ENCODE measurements at places on chromosomes 1 and 21.

DNA sequence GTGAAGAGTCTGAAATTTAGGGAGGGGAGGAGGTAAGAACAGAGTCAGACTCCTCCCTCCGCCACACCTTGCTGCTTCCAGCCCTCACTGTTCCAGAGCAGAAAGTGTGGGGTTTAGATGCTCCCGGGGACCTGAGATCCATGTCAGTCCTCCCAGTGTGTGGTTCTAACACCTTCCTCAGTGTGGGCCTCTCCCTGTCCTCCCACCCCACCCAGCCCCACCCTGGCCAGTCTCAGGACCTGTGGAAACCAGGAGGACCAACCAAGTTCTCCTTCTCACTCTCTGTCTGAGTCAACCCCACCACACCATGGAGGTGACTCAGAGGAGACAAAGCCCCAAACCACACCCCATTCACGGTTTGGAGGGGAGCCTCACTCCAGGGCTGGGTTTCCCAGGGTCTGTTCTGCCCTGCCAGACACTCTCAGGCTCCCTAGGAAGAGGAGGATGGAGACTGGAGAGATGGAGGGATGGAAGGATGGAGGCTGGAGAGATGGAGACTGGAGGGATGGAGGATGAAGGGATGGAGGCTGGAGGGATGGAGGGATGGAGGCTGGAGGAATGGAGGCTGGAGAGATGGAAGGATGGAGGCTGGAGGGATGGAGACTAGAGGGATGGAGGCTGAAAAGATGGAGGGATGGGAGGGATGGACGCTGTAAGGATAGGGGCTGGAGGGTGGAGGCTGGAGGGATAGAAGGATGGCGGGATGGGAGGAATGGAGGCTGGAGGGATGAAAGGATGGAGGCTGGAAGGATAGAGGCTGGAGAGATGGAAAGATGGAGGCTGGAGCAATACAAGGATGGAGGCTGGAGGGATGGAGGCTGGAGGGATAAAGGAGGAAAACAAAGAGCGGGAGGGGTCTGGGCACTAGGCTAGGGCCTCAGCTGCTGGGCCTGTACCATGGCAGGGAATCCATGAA, 100.9 kb upstream of the RUNX3 start:
- no peak for DNase-seq

DNA sequence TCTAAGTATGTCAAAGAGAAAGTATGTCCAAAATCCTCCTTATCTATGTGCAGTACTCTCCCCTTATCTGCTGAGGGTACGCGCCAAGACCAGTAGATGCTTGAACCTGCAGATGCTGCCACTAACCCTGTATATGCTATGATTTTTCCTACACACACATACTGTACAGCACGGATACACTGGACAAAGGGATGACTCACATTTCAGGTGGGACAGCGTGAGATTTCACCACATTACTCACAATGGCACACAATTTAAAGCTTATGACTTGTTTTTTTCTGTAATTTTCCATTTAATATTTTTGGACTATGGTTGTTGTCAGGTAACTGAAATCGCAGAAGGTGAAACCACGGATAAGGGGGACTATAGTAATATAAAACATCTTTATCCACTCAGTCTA, 4.1 kb downstream of the ORC1 start:
- DNase-seq = no peak

DNA sequence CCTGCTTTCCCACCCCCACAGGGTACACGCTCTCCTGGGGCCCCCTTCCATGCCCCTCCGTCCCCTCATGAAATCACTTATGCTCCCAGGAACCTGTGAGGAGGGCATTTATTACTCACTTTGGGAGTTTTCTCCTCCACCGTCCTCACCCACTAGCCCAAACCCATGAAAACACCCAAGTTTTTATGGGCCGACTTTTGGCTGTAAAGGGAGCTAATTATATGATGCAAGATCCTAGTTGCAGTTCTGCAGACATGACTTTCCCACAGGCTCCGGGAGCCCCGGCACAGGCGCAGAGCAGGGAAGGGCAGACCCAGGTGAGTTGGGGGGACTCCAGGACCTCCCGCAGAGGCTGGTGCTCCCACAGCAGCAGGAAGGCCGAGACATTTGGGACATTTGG, 29.7 kb downstream of the EPHA2 start:
- no peak for DNase-seq

DNA sequence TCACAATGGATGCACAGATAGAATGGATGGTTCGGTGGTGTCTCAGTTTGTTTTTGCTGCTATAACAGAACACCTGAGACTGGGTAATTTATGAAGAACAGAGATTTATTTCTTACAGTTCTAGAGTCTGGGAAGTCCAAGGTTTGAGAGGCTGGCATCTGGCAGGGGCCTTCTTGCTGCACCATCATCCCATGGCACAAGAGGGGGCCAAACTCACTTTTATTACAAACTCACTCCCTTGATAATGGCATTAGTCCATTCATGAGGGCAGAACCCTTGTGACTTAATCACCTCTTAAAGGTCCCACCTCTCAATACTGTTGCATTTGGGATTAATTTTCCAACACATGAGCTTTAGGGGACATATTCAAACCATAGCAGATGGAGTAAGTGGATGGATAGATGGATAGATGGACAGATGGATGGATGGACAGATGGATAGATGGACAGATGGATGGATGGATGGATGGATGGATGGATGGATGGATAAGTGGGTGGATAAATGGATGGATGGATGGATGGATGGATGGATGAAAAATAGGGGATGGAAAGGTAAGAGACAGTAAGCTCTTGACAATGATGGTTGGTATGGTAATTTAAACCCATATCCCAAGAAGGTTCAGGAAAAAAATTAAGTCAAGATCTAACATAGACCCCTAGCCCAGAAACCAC, 16.5 kb downstream of the CAMK2N1 start:
- no peak for DNase-seq

- DNase-seq = no peak
Observed at GRCh38 chr21:28738882-28739281, 253.8 kb downstream of the LTN1 start.

DNA sequence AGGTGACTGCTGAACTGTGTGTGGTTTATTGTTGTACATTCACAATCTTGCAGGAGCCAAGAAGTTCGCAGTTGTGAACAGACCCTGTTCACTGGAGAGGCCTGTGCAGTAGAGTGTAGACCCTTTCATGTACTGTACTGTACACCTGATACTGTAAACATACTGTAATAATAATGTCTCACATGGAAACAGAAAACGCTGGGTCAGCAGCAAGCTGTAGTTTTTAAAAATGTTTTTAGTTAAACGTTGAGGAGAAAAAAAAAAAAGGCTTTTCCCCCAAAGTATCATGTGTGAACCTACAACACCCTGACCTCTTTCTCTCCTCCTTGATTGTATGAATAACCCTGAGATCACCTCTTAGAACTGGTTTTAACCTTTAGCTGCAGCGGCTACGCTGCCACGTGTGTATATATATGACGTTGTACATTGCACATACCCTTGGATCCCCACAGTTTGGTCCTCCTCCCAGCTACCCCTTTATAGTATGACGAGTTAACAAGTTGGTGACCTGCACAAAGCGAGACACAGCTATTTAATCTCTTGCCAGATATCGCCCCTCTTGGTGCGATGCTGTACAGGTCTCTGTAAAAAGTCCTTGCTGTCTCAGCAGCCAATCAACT, 6.4 kb upstream of the PIGV start:
- no peak for DNase-seq

DNA sequence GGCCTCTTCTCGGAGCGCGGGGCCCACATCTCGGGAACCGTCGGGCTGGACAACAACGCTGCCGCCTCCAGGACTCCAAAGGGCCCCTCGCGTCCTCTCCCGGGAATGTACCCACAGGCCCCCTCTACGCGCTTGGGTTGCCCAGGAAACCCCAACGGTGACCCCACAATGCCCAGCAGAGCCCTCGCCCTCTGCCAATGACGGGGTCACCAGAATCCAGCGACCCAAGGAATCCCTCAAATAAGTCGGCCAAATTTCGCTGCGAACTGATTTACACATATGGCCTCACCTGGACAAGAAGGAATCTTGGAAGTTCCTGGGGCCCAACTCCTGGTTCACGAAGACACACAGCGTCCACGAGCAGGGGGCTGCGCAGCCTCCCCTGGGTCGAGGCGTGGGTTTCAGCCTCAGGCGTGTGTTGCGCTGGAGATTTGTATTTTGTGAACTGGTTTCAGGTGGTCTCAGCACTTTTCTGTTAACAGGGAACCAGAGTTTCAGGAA, 78.1 kb downstream of the DESI2 start:
- no peak for DNase-seq

DNA sequence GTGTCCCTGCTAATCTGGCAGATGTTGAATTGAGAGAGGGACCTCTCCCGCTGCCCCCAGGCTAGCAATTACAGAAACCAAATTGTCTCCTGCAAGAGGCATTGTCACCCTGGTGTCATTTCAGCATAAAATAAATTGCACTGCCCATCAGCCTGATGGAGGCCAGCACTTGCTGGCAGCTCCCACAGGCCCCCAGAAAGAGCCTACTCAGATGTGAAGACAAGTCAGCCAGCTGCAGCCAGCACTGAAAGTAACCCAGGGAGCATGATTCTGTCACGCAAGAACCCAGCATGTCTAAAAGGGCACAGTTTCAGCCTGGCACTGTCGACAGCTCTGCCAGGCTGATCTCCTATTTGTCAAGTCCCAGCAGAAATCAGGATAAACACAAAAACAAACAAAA, 110.3 kb upstream of the CTTNBP2NL start:
- no peak for DNase-seq

GRCh38 chr1:42998386-42998785, 39.7 kb upstream of the SLC2A1 start:
- DNase-seq = no peak

GRCh38 chr1:42364089-42364488, 16.5 kb upstream of the RIMKLA start:
- DNase-seq = no peak

- DNase-seq = no peak
Observed at GRCh38 chr1:226638001-226638601, 89.5 kb downstream of the STUM start.

DNA sequence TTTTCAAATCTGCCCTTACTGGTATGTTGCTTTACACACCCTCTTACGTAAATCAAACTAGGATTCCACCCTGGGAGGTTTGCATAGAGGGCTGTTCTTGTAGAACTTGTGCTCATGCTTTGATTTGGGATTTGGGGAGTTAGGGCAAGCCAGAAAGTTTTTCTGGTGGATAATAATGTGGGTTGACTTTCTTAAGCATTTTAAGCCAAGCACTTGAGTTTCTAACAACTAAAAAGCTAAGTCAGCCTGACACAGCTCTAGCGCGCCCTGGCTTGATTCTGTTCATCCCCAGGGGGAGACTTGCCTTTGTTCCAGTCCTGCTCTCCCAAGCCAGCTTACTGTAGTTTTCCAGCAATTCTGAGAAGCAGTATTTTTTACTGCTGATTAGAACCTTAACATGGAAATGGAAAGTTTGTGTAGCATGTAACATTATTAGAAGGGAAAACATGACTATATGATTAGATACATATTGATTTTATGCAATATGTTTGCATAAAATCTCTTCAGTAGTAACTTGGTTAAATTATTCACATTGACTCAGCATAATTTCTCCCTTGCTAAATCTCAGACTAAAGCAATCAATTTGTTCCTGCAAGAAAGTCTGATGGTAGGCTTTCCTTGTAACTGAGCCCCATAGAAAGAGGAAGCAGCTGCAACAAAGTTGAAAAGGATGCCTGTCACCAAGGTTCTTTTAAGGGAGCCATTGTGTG, 11.0 kb upstream of the PGD start:
- no peak for DNase-seq

GRCh38 chr21:14684071-14684470, 138.0 kb upstream of the SAMSN1 start:
- DNase-seq = no peak

- no peak for DNase-seq
Observed at GRCh38 chr1:170663404-170664092, 383 bp upstream of the PRRX1 start.

DNA sequence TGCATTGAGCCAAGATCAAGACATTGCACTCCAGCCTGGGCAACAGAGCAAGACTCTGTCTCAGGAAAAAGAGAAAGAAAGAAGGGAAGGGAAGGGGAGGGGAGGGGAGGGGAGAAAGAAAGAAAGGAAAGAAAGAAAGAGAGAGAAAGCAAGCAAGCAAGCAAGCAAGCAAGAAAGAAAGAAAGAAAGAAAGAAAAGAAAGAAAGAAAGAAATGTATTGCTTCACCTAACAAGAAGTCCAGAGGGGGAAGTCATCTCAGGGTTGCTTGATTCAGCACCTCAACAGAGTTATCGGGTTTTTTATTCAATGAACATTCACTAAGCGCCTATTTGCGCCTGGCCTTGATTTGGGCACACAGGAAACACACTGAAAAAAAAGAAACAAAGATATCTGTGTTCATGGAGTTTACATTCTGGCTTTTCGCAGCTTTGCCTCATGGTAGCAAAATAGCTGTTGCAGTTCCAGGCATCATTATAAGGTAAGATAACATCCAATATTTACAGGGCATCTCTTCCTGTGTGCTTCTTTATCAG, 8.2 kb upstream of the RCSD1 start:
- no peak for DNase-seq
